ENCODE measurements at places on chromosomes 7 and 10.

- DNase-seq = no peak
These were observed 47.4 kb downstream of the FHIP2A start for GRCh38 chr10:114868870-114869519.

GRCh38 chr7:105656922-105657521, 75.7 kb upstream of the EFCAB10 start:
- DNase-seq = peak; percentile 63

DNA sequence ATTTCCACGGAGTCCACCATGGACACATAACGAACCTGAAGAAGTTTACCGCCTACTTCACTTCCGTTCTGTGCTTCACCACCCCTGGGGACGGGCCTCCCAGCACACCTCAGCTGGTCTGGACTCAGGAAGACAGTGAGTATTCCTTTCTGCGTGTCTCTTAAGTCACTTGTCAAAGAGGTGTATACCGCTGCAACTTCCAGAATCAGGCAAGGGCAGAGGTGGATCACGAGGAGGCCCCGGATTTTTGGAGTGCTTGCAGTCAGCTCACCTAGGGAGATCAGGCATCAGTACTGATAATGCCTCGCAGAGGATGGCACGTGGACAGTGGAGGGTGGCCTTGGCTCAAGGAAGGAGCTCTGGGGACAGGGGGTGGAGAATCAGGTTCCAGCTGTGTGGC, 630.4 kb upstream of the FOXK1 start:
- no peak for DNase-seq

DNA sequence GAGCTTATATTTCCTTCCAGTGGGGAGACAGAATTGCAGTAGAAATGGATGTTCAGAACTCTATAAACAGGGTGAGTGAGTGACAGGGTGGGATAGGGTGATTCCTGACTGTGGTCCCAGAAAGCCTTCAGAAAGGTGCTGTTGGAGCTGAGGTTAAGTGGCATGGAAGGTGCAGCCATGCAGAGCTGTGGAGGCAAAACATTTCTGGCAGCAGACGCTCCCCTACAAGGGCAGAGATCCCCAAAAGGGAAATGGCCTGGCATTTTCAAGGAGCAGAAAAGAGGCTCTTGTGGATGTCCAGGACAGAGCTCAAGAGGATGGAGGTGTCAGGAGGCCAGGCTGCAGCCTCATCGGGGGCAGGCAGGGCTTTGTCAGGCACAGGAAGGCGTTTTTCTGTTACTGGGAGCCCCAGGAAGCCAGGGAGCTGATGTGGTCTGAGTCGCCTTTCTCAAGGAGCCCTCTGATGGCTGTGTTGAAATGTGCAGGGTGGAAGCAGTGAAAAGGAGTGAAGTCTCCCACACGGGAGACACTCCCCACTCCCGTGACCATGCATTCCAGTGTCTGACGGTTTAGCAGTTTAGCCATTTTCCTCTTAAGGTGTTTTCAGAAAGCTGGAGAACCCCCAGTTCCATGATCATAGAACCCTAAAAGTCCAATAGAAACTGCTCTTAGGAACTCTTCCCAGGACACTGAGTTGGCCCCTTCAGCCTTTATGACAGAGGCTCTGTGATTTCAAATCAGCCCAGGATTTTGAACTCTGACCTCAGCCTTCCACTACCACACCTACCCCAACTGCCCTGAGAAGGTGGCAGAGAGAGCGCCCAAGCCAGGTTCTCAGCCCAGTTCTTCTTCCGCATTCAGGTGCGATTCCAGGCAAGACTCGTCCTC, 96.2 kb downstream of the C10orf105 start:
- no peak for DNase-seq

DNA sequence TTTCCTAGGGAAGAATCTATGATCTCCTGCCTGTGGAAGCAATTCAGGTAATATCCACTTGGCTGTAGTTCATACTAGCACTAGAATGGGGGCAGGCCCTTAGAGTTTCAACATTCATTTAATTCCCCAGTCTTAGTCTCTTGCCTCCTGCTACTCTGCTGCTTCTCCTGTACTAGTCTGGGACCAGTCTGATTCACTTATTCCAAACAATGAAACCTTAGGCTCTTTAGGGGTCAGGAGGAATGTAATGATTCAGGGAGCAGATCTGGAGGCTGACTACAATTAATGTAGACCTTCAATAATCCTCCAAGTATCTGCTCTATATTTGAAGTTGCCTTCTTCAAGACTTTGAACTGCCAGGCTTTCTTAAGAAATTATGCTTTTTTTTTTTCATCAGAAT, 101.8 kb downstream of the GNAT3 start:
- no peak for DNase-seq

- DNase-seq = no peak
These were observed 61.1 kb downstream of the SORCS1 start for GRCh38 chr10:107103174-107104025.

DNA sequence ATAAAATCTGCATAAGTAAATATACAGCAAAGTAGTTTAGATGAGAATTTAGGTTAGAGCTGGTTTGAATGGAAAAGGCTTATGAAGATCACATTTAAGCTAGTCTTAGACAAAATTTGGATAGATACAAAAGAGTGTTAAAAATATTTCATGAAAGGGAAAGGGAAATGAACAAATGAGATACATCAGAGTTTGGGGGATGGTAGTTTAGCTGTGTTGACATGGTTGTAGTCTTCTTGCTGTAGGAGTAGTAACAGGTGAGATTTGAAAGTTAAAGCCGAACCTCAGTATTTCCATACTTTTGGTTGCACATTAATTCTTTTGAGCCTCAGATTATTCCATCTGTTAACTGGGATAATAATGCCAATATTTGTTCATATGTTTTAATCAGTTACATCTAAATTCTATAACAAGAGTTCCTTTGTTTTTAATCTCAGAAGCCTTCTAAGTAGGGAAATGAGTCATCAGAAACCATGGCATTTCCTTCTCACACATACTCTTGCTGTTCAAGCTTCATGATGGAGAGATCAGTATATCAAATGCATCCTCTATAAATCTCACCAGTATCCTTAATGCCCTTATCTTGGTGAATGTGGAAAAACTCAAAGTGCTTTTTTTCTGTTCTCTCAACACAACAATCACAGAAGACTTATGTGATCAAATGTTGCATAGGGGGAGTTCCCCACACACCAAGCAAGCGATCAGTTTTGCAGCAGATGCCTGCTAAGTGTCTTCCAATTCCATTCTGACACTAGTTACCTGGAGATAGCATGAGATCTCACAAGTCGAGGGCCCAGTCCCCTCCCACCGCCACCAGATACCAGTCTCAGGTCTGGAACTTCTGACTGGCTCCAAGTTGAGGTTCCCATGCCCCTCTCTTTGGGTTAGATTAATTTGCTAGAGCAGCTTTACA, 84.7 kb downstream of the MAPK8 start:
- DNase-seq = no peak

GRCh38 chr10:83945982-83946718, 193.2 kb upstream of the GHITM start:
- DNase-seq = no peak

DNA sequence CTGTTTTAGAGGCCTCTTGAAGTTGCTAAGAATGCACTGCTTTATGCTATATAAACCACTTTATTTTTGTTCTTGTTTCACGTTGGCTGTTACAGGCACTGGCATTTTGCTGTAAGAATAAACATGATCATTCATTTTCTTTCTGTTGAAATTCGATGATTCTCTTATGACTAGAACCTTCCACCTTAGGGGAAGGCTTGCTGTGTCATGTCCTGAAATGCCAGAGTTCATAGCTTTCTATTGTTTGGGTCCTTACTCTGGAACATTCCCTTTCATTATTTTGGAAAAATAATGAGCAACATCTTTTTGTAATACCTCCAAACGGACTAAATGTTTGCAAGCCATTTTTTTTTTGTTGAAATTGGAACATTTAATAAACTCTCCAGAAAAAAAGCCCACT, 495.1 kb upstream of the POT1 start:
- no peak for DNase-seq

DNA sequence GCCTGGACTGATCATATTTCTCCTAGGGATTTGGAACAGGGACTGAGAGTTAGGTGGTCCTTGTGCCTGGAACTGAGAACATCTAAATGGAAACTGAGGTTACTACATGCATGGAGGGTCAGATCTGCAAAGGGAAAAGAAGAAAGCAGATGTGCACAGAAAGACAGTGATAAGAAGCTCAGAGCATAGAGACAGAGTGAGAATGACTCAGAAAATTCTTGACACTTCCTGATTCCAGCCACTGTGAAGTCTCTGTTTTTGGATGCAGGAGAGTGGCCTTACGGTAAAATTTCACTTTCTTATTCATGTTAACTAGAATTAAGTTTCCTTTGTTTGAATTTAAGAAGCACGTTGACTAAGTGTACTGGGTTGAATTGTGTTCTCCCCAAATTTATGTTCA, 241.7 kb downstream of the TMEM26 start:
- DNase-seq = no peak
